ENCODE measurements at places on chromosomes 7 and 10. TPM values are rescaled to one million over a fixed set of nuclear protein-coding genes. Genes with fewer than 3 reads are reported as not detected.

RAB19 gene
- total RNA-seq, result 0.31 TPM

MARCHF5 gene
- 27.2 TPM for total RNA-seq

PPP3CB gene
- 26.8 TPM for total RNA-seq

MUC12 gene
- total RNA-seq, result 1.1 TPM

CPA2 gene
- 0.84 TPM for total RNA-seq

AKR1D1 gene
- total RNA-seq, result not detected

C10orf67 gene
- total RNA-seq, result not detected

UPK3B gene
- 0.38 TPM for total RNA-seq

ASB13 gene
- 28.8 TPM for total RNA-seq

DNA sequence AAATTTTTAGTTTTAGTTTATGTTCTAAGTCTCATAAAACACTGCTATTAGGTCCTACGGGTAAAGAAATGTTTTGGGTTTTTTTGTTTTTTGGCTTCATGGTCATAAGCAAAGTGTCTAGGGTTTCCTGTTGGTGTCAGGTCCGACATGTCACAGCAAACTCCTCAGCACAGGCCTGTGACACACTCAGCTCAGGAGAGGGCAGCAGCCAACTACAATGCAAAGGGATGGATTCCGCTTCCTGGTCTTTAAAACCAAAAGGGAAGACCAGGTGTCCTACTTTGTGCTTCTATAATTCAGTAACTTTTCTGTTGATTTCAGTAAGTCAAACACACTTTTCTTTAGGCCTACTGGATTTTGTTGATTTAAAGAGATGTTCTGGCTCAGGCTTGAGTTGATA is 83.8 kb upstream of the MACROH2A2 start:
- no peak overlapping the region for H3K27ac ChIP-seq
- H3K36me3 ChIP-seq, result no peaks in the 10 kb centered on the region
- H3K27me3 ChIP-seq, result peaks cover 16% of the 10 kb centered on the region

DNA sequence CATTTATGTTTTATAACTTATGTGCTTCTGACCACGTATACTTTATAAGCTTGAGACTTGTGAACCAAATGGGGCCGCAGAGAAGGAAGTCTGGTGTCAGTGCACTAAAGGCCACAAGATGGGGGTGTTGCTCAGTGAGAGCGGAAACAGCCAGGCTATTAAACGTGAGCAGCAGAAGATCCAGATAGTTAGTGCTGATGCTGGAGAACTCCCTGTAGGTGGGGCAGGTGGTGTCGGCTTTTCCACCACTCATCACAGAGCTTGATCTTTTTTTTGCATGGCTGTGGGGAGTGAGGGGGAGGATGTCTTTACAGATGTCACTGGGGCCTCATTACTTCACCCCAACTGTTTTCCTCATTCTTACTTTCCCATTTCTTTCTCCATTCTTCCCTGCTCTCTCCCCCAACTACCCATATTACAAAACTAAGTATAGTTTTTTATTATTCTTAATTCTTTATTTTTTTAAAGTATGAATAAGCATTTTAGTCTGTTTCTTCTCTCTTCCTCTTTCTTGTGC is 34.7 kb downstream of the ACADSB start:
- no peak overlapping the region for H3K27ac ChIP-seq
- DNase-seq, result peak; percentile 72
- no peaks in the 10 kb centered on the region for H3K4me1 ChIP-seq
- no peak overlapping the region for H3K4me3 ChIP-seq
- no peaks in the 10 kb centered on the region for H3K27me3 ChIP-seq

DNA sequence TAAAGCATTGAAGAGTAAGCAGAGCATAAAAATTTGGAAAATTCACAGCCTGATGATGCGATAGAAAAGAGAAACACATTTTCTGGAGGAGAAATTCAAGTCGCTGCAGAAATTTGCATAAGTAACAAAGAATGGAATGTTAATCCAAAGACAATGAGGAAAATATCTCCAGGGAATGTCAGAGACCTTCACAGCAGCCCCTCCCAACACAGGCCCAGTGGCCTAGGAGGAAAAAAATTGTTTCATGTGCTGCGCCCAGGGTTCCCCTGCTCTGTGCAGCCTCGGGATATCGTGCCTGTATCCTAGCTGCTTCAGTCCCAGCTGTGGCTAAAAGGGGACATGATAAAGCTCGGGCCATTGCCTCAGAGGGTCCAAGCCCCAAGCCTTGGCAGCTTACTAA is 206.8 kb downstream of the TPK1 start:
- no peak overlapping the region for H3K27ac ChIP-seq
- H3K4me1 ChIP-seq, result no peaks in the 10 kb centered on the region
- H3K36me3 ChIP-seq, result no peaks in the 10 kb centered on the region
- H3K4me3 ChIP-seq, result no peak overlapping the region
- no peaks in the 10 kb centered on the region for H3K27me3 ChIP-seq

DNA sequence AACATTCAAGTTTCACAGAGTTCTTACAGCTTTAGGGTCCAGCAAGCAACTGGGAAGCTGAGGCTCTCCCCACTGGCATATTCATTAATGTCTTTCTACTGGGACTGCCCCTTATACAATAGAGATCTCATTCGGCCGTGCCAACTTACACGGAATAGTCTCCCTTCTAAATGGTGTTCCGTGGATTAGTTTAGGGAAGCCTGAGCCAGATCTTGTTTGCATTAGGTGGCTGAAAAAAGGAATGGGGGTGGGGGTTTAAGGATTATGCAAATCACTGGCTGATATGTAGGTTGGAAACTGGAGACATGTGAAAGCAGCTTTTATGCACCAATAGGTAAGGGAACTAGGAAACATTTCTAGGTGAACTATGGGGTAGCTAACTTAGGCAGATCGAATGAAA is 218.3 kb downstream of the TRIL start:
- no peak overlapping the region for H3K27ac ChIP-seq
- no peak overlapping the region for H3K4me3 ChIP-seq
- H3K36me3 ChIP-seq, result no peaks in the 10 kb centered on the region
- peaks cover 4% of the 10 kb centered on the region for H3K27me3 ChIP-seq

- H3K27ac ChIP-seq, result peak overlapping the region; percentile 92
- H3K36me3 ChIP-seq, result no peaks in the 10 kb centered on the region
- H3K27me3 ChIP-seq, result no peaks in the 10 kb centered on the region
- peaks cover 15% of the 10 kb centered on the region for H3K4me1 ChIP-seq
- peak; percentile 68 for DNase-seq
Measured at GRCh38 chr10:21526860-21527597, 1.5 kb upstream of the SKIDA1 start.

DNA sequence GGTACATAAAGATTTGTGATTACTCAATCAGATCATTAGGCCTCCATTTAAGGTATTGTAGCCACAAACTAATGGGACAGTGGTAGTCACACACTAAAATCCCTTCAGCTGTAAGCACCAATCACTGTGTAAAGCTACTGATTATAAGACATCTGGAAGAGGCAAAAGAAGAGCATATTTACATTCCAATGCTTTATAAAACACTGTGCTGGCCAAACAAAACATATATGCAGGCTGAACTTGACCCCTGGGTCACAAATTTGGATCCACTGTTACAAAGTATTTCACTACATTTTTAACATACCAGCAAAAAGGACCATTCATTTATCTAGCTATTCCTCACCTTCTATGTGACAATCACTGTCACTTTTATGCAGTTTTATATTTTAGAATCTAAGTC is 41.4 kb upstream of the ANLN start:
- H3K36me3 ChIP-seq, result no peaks in the 10 kb centered on the region
- H3K4me1 ChIP-seq, result no peaks in the 10 kb centered on the region
- no peak overlapping the region for H3K4me3 ChIP-seq
- H3K27ac ChIP-seq, result no peak overlapping the region

DNA sequence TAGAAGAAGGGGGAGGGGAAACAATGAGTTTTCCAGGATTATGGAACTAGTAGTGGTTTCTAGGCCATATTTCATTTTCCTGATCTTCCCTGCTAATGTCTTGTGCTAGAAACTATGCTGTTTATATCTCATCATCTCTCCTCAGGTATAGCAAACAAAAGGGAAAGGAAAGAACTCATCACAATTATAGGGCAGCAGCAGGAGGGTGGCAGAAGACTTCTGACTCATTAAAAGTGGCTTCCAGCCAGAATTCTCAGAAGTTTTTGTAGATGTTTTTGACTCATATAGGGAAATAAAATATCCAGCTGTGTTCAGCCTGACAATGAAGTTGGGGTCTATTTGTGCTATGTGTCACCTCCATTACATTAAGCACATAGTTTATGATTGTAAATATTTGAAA is 6.5 kb downstream of the AHR start:
- no peak overlapping the region for H3K4me3 ChIP-seq
- H3K27me3 ChIP-seq, result no peaks in the 10 kb centered on the region
- H3K27ac ChIP-seq, result no peak overlapping the region
- no peaks in the 10 kb centered on the region for H3K36me3 ChIP-seq
- no peaks in the 10 kb centered on the region for H3K4me1 ChIP-seq

DNA sequence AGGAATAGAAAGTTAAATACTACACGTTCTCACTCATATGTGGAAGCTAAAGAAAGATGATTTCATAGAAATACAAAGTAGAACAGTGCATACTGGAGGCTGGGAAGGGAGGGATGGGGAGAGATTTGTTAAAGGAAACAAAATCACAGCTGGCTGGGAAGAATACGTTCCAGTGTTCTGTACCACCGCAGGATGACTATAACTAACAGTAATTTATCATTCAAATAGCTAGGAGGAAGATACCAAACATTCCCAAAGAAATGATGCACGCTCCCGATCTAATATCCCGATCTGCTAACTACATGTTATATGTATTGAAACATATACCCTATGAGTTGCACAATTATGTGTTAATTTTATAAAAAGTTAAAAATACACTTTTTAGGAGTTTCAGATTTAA is 162.3 kb downstream of the ZMYND11 start:
- H3K36me3 ChIP-seq, result no peaks in the 10 kb centered on the region
- H3K27ac ChIP-seq, result no peak overlapping the region
- DNase-seq, result no peak

- H3K27ac ChIP-seq, result no peak overlapping the region
- H3K27me3 ChIP-seq, result no peaks in the 10 kb centered on the region
- H3K36me3 ChIP-seq, result no peaks in the 10 kb centered on the region
- DNase-seq, result no peak
- no peak overlapping the region for H3K4me3 ChIP-seq
Measured at GRCh38 chr7:84076219-84076618, 118.4 kb downstream of the SEMA3A start.

GRCh38 chr7:35878351-35878750 is 77.5 kb downstream of the SEPTIN7 start:
- no peaks in the 10 kb centered on the region for H3K27me3 ChIP-seq
- no peaks in the 10 kb centered on the region for H3K4me1 ChIP-seq
- no peak overlapping the region for H3K4me3 ChIP-seq
- peaks cover 29% of the 10 kb centered on the region for H3K36me3 ChIP-seq

- no peaks in the 10 kb centered on the region for H3K36me3 ChIP-seq
- no peak overlapping the region for H3K4me3 ChIP-seq
- DNase-seq, result no peak
- H3K27ac ChIP-seq, result no peak overlapping the region
- no peaks in the 10 kb centered on the region for H3K27me3 ChIP-seq
Measured at GRCh38 chr7:36880108-36880507, 155.8 kb upstream of the AOAH start.

DNA sequence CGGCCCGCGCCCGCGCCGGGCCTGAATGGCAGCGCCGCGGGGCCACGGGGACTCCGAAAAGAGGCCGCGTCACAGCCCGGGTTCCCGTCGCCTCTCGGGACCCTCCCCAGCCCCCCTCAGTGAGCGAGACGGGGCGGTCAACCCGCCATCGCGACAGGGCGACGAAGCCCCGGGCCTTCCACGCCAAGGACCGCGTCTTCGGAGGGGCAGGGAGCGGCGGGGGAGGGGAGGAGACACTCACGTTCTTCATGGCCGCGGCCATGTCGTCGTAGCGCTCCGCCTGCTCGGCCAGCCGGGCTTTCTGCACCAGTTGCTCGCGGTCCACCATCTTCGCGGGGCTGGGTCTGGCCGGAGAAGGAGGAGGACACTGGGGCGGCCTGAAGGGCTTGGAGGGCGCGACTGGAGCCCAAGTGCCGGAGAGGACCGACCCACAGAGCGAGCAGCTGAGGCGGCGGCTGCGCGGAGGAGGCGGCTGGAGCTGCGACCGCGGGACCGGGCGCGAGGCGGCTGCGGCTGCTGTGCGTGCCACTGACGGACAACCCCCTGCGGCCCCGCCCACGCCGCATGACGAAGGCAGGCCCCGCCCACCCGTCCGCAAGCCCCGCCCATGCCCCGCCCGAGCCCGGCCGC is at the start of gene YWHAG:
TSS of gene YWHAG (minus strand) at position 511 of the 630 bp plus-strand sequence. CDS start at position 328, 183 bp downstream.
- peaks cover 42% of the 10 kb centered on the region for H3K36me3 ChIP-seq
- H3K4me3 ChIP-seq, result peak within 1 kb of the TSS; percentile 94
- peak within 1 kb of the TSS; percentile 90 for H3K27ac ChIP-seq
- peaks cover 13% of the 10 kb centered on the region for H3K4me1 ChIP-seq
